ENCODE measurements at places on chromosomes 11 and 22.

DNA sequence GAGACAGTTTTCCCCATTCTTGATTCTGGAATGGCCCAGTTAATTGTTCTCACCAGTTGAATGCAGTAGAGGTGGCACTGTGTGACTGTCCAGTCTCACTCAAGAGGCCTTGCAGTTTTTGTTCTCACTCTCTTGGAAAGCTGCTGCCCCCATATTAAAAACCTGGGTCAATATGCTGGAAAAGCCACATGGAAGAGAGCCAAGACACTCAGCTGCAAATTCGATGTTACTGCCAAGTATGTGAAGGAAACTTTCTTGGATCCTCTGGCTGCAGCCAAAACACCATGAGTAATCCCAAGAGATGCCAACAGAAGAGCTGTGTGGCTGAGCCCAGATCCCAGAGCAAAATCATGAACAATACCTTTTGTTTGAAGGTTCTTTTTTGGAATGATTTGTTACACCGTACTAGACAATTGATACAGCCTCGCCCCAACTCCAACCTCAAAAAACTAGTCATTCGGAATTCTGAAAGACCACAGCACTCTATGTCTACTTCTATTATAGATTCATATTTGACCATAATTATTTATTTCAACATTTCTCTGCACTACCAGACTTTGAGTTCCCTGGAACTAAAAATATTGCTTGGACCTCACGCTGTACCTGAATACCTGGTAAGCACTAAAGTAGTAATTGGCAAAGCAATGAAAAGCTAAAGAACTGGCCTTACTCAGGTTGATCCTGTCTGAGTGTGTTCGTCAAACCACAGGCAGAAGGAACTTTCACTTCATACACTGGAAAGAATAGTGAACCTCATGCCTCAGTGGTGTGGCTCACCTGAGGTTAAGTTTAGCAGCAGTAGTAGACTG, 378.8 kb downstream of the ETS1 start:
- DNase-seq: no peak

DNA sequence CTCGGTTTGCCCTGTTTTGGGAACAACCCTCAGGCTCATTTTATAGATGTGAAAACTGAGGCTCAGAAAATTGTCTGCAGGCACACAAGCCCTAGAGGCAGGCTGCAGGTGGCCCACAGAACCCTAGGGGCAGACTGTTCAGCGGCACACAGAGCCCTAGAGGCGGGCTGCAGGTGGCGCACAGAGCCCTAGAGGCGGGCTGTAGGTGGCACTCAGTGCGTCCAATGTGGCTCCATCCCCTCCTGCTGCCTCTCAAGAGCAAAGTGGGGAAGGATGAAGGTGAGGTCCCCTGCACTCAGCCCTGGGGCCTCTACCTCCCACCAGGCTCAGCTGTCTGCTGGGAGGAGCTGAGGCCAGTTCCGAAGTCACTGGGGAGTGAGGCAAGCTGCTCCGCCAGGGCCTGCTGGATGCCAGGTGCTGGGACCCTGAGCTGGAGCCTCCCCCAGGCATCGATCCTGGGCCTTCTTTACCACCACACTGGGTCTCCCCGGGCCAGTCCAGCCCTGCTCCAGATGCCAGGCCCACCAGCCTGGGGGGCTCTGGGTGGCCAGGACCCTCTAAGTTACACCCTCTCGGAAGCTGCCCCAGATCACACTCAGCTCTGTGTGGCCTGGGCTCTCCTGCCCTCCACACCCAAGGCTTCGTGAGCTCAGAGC, 2.3 kb downstream of the ACY3 start:
- DNase-seq: no peak

GRCh38 chr11:116065986-116066385, 561.8 kb upstream of the CADM1 start:
- no peak for DNase-seq

DNA sequence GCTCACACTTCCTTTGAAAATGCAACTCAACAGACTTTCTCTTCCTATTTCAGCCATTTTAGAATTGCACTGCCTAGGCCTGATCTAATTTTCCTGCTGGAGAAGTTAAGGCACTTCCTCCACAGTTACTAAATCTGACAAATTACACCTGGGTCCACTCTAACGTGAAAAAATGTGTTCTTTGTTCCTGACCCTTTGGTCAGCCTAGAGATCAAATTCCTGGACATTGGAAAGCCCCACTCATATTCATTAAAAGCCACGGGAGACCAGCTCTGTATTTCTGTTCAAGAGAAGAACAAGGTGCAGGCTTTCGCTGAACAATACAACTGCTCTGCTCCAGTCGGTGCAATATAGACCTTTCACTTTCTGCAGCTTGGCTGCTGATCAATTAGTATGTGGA, 96.6 kb downstream of the MPPED2 start:
- no peak for DNase-seq

DNA sequence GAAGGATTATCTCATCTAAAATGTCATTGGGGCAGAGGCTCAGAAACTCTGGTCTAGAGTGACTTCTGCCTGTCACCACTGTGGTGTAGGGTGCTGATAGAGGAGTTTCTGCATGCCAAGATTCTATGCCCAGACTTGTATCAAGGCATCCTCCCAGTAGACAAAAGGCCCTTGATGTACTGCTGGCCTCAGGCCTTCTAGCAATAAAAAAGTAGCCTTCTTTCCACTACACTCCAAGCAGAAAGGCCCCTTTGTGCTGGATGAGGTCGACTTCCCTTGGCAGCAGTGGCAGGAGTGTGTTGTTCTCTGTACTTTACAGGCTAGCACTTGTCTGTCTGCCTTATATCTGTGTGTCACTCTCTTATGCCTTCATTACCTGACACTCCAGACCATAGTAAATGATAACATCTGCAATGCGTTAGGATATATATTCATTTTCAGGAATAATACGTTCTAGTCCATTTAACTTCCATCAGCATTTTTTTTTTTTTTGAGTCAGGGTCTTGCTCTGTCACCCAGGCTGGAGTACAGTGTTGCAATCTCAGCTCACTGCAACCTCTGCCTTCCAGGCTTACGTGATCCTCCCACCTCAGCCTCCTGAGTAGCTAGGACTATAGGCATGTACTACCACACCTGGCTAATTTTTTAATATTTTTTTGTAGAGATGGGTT, 49.5 kb upstream of the RRM1 start:
- DNase-seq: no peak

DNA sequence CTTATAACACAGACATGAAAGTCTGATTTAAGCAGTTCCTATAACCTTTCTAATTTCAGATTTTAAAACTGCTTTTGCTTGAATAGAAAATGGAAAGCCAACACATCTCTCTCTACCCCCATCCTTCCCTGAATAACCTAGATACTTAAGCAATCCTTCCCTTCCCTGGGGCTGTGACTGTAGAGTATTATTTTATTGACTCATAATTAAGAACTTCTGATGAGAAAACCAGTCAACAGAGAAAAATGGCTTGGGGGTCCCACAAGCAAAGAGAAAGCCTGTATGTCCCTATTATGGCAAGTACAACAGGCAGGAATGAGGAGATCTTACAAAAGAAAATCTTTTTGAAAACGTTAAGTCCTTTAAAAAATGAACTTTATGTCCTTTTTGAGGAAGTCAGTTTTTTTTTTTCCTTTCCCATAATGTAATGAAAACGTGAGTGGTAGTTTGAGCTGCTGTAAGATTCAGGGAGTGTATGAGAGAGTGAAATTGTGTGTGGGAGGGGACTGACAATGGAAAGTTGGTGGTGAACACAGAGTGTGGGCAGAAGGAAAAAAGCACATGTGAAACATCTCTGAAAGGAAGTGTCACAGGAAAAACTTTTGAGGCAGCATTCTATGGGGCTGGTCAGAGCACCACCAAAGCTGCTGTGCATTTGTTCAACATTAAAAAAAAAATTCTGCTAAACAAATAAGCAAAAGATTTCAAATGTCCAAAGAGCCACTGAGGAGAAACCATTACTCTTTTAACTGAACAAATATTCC, 154.6 kb downstream of the MAML2 start:
- DNase-seq: no peak

DNA sequence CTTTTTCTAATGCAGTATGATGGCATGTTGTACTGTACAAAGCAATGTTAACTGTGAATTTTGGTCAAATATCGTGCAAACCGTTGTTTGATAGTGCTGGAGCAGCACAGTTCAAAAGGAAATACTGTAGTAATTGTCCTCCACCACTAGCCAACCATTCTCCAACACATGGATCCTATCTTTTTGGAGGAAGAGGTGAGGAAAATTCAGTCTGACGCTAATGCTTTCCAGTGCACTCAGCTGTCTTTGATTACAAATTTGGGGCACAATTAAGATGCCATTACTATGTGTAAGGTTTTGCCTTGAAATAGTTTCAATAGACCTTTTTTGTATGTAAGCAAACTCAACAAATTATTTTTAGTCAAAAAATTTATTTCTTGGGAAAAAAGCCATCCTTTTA, 240.5 kb upstream of the CCDC179 start:
- no peak for DNase-seq

- no peak for DNase-seq
Measured at GRCh38 chr11:111365722-111366559, 13.1 kb downstream of the POU2AF1 start.

GRCh38 chr22:29071261-29072045, 1.4 kb upstream of the KREMEN1 start:
- no peak for DNase-seq

DNA sequence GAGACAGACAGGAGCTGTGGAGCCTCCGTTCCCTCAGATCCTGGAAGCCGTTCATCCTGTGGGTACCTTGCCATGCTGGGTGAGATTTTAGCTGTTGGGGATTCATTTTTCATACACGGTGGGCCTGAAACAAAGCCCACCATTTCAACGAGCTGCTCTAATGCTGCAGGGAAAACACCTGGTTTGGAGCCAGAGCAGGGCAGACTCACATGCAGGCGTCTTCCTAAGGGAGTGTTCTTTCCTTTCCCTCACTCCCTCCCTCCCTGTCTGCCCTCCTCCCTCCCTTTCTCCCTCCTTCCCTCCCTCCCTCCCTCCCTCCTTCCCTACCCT, 52.5 kb downstream of the CD6 start:
- DNase-seq: no peak

DNA sequence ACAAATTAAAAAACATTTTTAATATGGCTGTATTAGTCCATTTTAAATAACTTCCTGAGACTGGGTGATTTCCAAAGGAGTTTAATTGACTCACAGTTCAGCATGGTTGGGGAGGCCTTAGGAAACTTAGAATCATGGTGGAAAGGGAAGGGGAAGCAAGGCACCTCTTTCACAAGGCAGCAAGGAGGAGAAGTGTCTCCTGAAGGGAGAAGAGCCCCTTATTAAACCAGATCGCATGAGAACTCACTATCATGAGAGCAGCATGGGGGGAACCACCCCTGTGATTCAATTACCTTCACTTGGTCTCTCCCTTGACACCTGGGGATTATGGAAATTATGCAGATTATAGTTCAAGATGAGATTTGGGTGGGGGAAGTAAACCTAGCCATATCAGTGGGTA, 488.6 kb downstream of the ETS1 start:
- DNase-seq: no peak

- DNase-seq: peak; percentile 55
Measured at GRCh38 chr11:65780770-65781151, at the start of gene AP5B1. Gene AP5B1 (minus strand): TSS chr11:65780976. CDS start chr11:65780591, 385 bp downstream.

DNA sequence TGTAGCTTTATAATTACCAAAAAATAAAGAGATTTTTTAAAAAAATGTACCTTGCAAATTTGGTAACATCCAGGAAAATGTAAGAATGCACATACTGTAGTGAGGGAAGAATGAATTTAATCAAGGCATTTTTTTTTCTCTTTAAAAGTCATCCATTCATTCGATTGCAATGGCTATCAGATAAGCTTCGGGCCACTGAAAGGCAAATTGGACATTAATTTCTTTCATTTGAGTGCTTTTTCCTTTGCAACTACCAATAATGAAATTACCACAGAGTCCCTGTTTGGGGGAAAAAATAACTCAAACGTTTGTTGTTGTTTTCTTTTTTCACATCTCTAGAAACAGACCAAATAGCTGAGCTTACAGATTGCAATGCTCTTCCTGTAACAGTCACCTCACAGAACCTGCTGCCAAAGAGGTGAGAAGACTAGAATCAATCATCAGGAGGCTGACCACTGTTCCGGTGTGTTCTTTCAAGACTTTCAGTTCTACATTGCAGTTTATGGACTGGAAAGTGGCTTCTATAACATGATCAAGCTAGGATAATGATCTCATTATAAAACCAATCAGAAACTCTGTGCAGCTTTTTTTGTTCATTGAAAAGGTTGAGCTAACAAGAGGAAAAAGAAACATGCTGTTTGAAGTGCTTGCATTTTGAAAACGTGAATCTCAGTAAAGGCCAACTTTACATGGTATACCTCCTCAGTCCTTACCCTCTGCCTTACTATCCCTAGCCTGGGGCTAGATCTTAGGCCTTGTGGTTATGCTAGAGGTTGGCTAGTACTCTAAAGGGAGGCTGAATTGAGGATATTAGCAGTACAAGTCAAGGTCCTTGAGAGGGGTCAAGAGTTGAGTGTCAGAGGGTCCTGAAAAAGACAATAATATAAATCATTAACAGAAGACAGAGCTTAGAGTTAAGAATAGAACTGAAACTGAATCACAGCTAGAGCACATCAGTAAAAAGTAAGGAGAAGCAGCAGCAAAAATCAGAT, 1276.1 kb downstream of the LRRC4C start:
- DNase-seq: no peak

DNA sequence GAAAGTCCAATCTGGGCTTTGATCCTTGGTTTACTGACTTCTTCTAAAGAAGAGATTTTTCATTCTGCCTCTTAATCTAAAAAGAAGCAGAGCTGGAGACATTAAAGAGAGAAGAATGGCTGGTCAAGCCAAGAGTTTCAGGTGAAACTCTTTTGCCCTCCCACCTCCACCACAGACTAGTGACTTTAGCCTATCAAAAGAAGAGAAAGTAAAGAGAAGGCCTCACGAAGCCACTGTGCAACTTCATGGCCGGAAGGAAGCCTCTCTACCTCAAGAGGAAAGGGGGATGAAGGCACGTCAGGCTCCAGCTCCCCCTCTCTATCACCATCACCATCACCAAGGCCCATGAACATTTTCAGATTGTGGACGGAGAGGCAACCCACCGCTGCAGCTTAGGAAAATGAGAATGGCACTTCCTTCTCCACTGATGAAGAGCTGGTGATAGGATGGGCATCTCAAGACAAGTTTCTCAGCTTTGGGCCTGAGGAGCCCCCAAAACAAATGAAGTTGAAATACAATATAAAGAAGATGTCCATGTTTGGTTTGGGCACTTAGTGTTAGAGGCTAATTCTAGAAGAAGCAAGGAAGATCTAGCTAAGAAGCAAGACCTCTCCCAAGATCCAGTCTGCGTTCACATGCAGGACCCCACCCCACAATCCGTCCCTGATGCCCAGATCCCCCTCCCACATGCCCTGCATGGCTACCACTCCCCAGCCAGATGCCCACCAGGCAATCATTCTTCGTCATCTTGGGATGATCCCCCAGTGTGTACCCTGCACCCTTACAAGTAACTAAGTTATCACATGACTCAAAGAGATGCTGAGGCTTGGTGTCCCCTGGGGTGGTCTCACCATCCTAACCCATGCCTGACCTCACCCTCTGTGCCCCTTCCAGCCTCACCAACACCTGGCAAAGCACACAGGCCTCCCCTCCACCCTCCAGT, 52.6 kb downstream of the IGSF9B start:
- DNase-seq: no peak

DNA sequence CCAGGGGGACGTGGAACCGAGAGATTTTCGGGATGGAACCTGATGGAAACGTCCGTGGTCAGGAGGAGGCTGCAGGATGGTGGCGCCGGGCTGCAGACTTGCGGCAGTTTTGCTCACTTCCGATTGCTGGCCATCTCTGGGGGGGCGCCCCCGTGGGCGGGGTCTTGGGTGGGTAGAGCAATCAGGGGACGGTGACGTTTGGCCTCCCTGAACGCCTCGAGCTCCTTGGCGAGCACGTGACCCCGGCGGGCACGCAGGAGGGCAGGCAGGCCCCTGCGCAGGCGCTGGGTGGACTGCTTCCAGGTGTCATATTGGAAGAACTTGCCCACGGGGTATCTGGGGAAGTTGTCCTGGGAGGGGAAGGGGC, 6.3 kb downstream of the IGF2 start:
- no peak for DNase-seq

Measured in activated CD8-positive, alpha-beta memory T cell treated with anti-CD3 and anti-CD28 coated beads for 4 hours (primary cell).